ENCODE measurements at places on chromosomes 5 and 9.

DNA sequence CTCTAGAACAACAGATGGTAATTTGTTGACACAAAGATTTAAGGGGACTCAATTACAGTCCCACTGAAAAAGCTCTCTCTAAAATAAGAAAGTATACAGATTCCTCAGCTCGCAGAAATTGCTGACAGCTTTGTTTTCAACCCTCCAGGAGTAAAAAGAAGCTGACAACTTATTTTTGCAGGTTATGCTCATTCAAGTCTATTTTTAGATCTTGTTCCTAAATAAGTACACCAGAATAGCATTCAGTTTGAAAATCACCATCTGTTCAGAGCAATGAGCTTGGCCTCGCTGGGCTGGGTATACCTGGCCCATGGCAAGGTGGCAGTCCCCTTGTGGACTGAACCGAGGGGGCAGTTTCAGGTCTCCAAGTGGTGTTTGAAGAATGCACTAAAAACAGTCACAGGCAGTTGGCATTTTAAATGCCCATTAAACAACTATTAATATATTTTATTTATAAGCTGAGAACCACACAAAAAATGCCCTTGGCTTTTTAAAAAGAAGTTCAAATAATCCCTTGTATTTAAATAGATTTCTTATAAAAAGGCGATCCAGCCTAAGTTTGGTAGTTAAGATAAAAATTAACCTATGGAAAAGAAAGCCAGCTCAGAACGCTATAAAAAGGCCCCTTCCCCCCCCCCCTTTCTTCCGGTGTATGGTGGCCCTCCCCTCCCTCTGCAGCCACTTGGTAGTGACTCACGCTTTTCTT lies 169.2 kb downstream of the AUH start:
- DNase-seq, result no peak

GRCh38 chr5:94928891-94929290 lies 310.4 kb downstream of the SLF1 start:
- no peak for DNase-seq

DNA sequence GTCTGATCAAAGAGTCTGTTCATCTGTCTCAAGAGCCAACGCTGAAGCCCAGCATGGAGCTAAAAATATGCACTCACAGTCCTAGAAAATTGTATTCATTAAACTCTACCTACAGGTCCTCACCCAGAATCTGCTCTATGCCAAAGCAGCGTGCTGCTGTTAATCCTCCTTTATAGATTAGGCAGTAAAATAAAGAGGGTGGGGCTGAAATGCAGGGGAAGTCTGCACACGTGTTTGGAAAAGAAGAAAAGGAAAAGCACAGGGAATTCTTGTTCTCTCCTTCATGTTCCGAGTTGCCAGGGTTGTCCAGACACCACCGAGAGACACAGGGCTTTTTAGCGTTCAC lies 121.4 kb upstream of the TMEM161B start:
- no peak for DNase-seq

- DNase-seq, result no peak
Observed at GRCh38 chr5:81633891-81634290, 117.0 kb downstream of the SSBP2 start.

- no peak for DNase-seq
Observed at GRCh38 chr9:76203373-76203772, 190.9 kb downstream of the RFK start.

DNA sequence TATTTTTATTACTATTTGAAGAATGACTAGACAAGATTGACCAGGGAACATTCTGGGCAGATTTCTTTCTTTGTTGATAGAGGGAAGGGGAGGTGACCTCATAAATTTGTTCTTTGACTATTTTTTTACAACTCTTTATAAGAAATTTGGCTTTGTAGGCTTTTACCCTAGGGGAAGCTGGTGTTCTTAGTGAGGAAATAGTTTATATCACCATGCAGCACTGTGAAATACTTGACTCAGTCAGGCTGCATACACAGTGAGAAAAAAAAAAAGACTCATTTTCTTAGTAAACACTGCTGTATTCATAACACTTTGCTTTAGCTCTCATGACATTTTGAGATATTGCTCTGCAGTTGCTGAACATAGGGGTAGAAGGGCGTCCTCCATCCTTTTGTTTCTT lies 336.6 kb upstream of the PIK3R1 start:
- DNase-seq, result no peak

- DNase-seq, result peak; percentile 89
Observed at GRCh38 chr9:81686614-81687520, 2.5 kb downstream of the TLE1 start.

GRCh38 chr9:68644831-68645230 lies 60.2 kb upstream of the PIP5K1B start:
- no peak for DNase-seq

- DNase-seq, result no peak
Observed at GRCh38 chr9:102922526-102922925, 72.6 kb upstream of the CYLC2 start.

DNA sequence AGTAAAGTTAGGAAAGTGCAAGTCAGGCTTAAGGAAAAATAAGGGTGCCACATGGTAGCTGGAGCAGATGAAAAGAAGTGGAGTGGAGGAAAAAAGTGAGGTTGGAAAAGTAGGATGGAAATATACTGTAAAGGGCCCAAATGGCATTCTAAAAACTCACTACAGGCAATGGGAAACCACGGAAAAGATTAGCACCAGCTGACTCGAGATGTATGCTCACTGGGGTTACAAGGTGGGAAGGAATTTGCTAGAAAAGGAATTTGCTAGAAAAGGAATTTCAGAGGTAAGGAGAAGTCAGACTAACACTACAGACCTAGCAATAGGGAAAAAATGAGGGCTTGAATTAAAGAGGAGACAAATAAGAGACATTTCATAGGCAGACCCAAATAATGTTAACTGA lies 3.6 kb downstream of the PSMD5 start:
- DNase-seq, result peak; percentile 3

GRCh38 chr5:79962575-79963222 lies 28.4 kb downstream of the MTX3 start:
- DNase-seq, result no peak

DNA sequence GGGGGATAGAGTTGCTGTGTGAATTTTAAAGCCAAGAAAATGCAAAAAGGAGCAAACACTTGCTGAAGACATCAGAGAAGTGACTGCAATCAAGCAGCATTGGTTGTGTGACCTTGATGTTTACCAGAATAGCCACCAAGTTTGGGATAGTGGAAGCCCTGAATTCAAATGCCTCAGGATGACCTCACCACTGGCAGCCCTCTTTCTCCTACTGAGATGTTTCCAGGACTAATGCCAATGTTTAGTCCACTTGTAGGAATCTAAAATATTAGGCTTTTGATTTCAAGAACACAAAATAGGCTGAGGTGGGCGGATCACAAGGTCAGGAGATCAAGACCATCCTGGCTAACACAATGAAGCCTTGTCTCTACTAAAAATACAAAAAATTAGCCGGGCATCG lies 112.2 kb upstream of the NUDT12 start:
- DNase-seq, result no peak

GRCh38 chr9:108002371-108002956 lies 512.9 kb upstream of the KLF4 start:
- DNase-seq, result no peak

GRCh38 chr9:28542928-28543327 lies 969.6 kb upstream of the C9orf72 start:
- no peak for DNase-seq

DNA sequence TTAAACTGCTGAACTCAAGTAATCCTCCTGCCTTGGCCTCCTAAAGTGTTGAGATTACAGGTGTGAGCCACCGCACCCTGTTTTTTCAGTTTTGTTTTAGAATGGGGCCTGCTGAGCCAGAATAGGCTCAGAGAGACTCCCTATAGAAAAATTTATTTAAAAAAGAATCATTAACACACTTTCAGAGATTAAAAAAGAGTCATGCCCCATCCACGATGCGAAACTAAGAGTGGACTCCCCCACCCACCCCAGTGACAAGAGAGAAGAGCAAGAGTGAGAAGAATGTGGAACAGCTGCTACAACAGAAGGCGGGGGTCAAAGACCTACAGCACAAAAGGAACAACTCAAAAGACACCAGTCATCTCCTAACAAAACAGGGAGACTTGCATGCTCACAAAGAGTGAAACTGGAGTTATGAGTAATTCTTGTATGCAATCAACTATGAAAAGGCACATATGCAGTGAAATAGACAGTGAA lies 47.2 kb downstream of the GLDC start:
- DNase-seq, result no peak

Data from osteocyte (in vitro differentiated cells).